ENCODE measurements at places on chromosomes 6 and 20.

GRCh38 chr20:44089987-44090674, 96.9 kb downstream of the JPH2 start:
- no peak for DNase-seq

GRCh38 chr6:169217972-169218371, 35.7 kb downstream of the THBS2 start:
- no peak for DNase-seq

- no peak for DNase-seq
Measured at GRCh38 chr6:119158057-119158848, 79.8 kb upstream of the FAM184A start.

DNA sequence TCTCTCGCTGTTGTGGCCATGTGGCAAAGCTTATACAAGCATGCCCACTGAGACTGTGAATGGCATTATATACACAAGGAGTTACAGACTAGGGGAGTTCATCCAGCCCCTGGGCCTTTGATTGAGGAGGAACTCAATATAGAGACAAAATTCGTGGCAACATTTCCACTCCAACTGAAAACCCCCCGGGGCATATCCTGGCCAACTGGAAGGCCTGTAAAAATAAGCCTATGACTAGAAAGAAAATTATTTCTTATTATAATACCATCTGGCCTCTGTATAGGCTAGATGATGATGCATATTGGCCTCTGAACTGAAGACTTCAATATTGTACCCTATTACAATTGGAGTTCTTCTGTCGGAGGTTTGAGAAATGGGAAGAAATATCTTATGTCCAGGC, 175.5 kb upstream of the GJE1 start:
- no peak for DNase-seq

- DNase-seq = no peak
Measured at GRCh38 chr6:90488816-90489215, 98.1 kb downstream of the MAP3K7 start.

Measured in stimulated activated CD8-positive, alpha-beta memory T cell treated with anti-CD3 and anti-CD28 coated beads, Interleukin-2, amount 100 ng/mL, for 1 hour (primary cell).